Activated naive CD4-positive, alpha-beta T cell treated with anti-CD3 and anti-CD28 coated beads for 36 hours (primary cell): ENCODE measurements at places on chromosomes 4 and X. TPM values are rescaled to one million over a fixed set of nuclear protein-coding genes. Genes with fewer than 3 reads are reported as not detected.

The POU4F2 gene
- not detected for total RNA-seq

GRCh38 chr4:119526786-119527550 lies 101.6 kb downstream of the PDE5A start:
- no peak for DNase-seq

DNA sequence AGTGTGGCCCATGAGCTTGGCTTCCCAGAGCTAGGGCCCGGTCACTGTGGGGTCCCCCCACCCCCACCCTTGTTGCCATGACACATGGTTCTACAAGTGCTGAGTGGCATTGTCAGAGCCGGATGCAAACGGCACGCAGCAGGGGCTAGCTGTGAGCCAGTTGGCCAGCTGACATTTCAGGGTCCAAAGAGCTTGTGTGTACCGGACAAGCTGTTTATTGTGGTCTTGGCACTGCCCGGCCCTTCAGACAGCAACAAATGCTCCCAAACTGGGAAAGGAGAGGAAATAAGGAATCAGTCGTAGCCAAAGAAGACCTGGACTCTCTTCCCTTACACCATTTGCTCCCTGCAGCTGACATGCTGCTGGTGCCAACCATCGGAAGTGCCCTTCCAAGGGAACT lies 36.8 kb downstream of the TSC22D3 start:
- no peak for DNase-seq

DNA sequence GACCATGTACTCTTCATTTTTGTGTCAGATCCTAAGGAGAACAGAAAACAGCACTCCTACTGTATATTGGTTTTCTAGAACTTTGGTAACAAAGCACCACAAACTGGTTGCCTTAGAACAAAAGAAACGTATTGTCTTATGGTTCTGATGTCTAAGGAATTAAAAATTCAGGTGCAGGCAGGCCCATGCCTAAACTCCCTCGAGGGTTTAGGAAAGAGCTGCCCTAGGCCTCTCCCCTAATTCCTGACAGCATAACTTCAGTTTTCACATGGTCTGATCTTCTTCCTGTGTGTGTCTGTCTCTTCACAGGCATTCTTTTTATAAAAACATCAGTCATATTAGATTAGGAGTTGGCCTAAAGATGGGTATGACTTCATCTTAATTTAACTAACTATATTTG lies 1093.6 kb downstream of the TECRL start:
- DNase-seq = no peak

DNA sequence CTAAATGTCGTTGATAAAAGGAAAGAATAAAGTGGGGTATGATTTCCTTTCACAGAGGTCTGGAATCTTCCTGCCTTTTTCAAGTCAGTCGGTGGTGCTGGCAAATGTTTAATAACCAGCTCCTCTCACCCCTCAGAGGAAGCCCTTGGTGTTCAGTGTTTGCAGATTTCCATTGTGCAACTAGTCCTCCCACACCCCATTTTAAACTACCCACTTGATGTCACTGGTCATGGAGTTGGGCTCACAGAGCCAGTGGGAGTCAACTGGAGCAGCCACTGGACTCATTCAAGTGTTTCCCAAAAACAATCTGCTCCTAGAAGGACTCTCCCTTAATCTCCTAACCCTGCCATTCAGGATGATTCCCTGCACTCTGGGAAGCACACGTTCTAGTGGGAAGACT lies 149.2 kb downstream of the PTTG2 start:
- DNase-seq = no peak
